NCI-H2081 treated with DMSO at 0.1 percent for 48 hours (cell line): ENCODE measurements at places on chromosomes 12 and 14.

DNA sequence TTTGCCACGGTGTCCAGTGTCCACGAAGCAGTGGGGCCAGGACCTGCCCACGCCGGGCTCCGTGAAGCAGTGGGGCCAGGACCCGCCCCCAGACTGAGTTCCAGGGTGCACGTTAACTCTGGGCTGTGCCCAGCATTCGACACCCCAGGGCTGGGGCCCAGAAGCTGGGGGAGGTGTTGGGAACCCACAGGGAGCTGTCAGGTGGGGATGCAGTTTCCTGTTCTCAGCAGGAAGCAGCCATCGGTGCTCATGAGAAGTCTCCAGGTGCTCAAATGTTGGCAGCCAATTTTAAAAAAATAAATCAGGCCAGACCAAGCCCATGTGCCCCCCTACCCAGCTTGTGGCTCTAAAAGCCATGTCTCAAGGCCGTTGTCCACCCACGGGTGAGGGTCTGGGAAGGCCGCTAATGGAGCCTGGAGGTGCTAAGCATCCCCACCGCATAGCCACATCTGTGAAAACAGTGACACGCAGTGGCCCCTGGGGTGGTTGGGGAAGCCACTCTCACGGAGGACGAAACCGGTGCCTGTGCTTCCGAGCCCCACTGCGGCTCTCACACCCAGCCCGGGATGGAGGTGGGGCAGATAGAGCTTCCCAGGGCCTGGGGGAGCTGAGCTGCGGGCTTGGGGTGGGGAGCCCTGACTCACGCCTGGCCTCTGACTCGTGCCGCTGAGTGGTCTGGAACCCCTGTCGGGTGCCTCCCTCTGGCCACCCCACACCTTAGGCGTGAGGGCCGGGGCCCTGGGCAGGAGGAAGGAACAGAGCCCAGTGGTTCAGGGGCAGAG lies 53.5 kb downstream of the FBRSL1 start:
- DNase-seq, result no peak

- DNase-seq, result peak; percentile 3
Measured at GRCh38 chr14:94936401-94936892, 166.5 kb upstream of the GSC start.

- no peak for DNase-seq
Measured at GRCh38 chr12:100403446-100403845, 46.6 kb downstream of the SLC17A8 start.

GRCh38 chr14:32078023-32078857 lies 1.1 kb downstream of the ARHGAP5 start:
- DNase-seq, result peak; percentile 10
